ENCODE measurements at places on chromosomes 5 and 9.

DNA sequence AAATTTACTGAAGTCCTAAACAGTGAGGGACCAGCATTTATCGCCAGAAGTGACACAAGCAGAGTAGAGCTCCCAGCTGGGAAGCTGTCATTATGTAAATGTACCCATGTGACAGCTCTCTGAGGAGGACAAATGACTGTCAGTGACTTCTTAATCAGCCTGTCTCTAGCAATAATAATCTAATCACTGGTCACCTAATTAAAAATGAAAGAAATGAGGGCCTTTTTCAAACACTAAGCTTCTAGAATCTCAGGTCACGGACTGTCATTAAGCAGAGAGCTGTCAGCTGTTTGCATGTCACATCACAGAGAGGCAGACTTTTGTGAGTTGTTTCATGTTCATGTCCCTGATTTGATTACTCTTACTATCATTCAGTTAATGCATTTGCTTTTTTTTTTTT lies 77.9 kb upstream of the FBXL17 start:
- no peak for DNase-seq

- no peak for DNase-seq
Measured at GRCh38 chr5:66882606-66883227, 286.5 kb downstream of the MAST4 start.

- DNase-seq, result no peak
Measured at GRCh38 chr9:108645520-108645919, 210.3 kb downstream of the ACTL7B start.

- no peak for DNase-seq
Measured at GRCh38 chr5:53820119-53820801, 259.8 kb downstream of the NDUFS4 start.

DNA sequence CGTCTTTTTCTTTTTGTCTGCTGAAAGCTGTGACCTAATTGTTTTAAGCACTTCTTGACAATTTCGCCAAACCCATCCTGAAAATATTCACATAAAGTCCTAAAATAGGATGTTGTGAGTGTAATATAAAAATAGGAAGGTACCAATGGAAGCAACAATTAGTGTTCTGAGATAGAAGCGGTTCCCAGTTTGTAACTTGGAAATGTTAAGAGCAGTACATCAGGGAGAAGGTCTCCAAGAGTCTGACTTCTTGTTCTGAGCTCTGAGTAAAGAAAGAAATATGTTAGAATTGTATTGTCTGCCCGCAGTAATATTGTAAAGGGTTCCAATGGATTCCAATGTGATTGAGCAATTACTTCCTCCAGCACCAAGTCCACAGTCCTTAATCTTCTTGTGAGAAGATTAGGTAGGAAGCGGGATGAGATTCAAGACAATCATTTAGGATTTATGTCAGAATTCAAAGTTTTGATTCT lies 3.9 kb downstream of the VCAN start:
- no peak for DNase-seq

DNA sequence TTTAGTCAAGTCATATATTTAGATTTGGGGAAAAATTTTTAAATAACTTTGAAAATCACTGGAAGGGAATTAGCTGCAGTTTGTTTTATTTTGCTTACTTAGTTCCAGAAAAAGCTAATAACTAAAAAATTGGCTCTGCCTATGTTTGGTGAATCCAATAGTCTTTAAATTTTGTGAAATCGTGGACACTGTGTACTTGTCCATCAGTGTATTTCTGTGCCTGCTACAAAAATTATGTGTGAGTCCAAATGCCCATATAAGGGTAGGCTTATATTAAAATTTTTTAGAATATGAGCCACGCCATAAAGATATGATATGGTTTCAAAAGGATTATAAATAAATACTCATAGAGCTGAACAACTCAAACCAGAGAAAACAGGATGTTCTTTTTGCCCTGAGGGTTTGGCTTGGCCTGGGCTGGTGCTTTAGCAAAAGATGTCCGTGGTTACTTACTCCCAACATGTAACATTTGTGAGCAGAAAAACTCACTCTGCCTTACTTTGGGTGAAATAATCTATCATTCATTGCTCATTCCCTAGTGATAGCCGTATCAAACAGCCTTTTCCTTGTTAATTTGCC lies 133.2 kb upstream of the PRLR start:
- no peak for DNase-seq

GRCh38 chr9:116280529-116280928 lies 126.9 kb downstream of the PAPPA start:
- no peak for DNase-seq

- no peak for DNase-seq
Measured at GRCh38 chr5:68137511-68138140, 77.9 kb upstream of the PIK3R1 start.

DNA sequence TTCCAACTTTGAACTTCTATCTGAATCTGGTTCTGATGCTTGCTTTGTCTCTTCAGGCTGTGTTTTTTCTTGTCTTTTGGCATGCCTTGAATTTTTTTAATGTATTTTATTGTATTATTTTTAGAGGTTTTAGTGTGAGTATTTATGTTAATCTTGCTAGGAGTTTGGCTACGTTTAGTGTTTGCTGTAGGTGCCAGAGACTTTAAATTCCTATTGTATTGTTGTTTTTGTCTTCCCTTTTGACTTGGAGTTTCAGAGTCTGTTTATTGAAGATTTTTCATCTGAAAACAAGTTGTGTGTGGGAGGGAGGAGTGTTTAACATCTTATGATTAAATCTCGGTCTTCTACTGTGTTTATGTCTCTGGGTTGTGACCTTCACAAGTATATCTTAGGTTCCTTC lies 956.8 kb downstream of the TLE1 start:
- no peak for DNase-seq

DNA sequence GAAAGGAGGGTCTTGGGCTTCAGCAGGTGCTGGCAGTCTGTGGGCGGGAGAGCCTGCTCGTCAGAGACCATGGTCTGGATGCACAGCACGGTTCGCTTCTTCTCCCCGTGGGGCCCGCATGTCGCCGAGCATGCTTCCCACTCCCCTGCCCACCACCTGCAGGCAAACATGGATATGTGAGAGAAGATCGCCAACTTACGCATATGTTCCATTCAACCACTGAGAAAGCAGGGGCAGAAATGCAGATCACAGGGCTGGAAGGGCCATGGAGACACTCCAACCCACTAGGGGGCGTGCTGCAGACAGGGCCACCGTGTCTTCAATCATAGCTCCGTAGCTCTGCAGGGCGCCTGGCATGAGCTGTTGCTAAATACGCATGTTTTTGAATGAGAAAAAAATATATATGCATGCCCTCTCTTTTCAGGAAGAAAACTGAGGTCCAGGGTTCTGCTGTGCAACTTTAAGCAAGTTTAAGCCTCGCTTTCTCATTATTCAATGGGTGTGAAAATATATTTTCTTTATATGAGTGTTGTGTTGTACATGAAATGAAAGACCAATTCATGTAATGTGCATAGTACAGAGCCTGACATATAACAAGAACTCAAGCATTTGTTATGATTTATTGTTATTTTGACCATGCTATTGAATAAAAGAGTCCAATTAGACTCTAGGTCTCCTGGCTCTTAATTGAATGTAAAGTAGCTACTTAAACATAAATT lies 148.0 kb downstream of the TARS1 start:
- no peak for DNase-seq

DNA sequence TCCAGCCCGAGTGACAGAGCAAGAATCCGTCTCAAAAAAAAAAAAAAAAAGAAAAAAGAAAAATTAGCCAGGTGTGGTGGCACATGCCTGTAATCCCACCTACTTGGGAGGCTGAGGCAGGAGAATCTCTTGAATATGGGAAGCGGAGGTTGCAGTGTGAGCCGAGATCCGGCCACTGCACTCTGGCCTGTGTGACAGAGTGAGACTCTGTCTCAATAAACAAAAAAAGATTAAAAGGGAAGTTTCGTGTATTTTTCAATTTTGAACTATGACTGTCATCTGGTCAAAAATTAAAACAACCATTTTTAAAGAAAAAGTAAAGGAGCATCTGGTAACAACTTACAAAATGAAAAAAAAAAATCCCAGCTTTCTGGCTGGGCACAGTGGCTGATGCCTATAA lies 36.3 kb upstream of the PLIN2 start:
- DNase-seq, result no peak

GRCh38 chr9:109517901-109518377 lies 19.8 kb upstream of the PTPN3 start:
- DNase-seq, result no peak

- no peak for DNase-seq
Measured at GRCh38 chr5:142976861-142977260, 206.7 kb downstream of the ARHGAP26 start.
